ENCODE measurements at places on chromosomes 1 and 21. TPM values are rescaled to one million over a fixed set of nuclear protein-coding genes. Genes with fewer than 3 reads are reported as not detected.

GRCh38 chr1:32023351-32023750 lies 9.7 kb downstream of the KHDRBS1 start:
- no peaks in the 10 kb centered on the region for H3K27me3 ChIP-seq
- H3K27ac ChIP-seq, result no peak overlapping the region
- no peak overlapping the region for H3K4me3 ChIP-seq
- no peak for DNase-seq
- peaks cover 12% of the 10 kb centered on the region for H3K4me1 ChIP-seq

- H3K4me3 ChIP-seq, result no peak overlapping the region
- no peak for DNase-seq
- no peaks in the 10 kb centered on the region for H3K36me3 ChIP-seq
- H3K27ac ChIP-seq, result no peak overlapping the region
- H3K4me1 ChIP-seq, result peaks cover 15% of the 10 kb centered on the region
- H3K27me3 ChIP-seq, result no peaks in the 10 kb centered on the region
Measured at GRCh38 chr1:100321100-100321493, 31.2 kb upstream of the CDC14A start.

- H3K27me3 ChIP-seq, result no peaks in the 10 kb centered on the region
- peak within 1 kb of the TSS; percentile 95 for H3K27ac ChIP-seq
- peak within 1 kb of the TSS; percentile 85 for H3K4me3 ChIP-seq
- peak; percentile 88 for DNase-seq
- H3K4me1 ChIP-seq, result peaks cover 29% of the 10 kb centered on the region
Measured at GRCh38 chr1:93878889-93879586, at the start of gene DNTTIP2. TSS of gene DNTTIP2 (minus strand) at chr1:93879206. CDS start at chr1:93879148, 58 bp downstream.

GRCh38 chr1:100445565-100445964 lies 92.4 kb upstream of the GPR88 start:
- H3K27ac ChIP-seq, result no peak overlapping the region
- no peaks in the 10 kb centered on the region for H3K4me1 ChIP-seq
- no peak for DNase-seq

- H3K36me3 ChIP-seq, result no peaks in the 10 kb centered on the region
- DNase-seq, result no peak
- H3K4me1 ChIP-seq, result no peaks in the 10 kb centered on the region
- no peak overlapping the region for H3K4me3 ChIP-seq
Measured at GRCh38 chr1:248808876-248809275, 16.8 kb downstream of the SH3BP5L start.

GRCh38 chr1:51284487-51284954 lies 45.8 kb downstream of the TTC39A start:
- H3K36me3 ChIP-seq, result no peaks in the 10 kb centered on the region
- H3K27ac ChIP-seq, result no peak overlapping the region

DNA sequence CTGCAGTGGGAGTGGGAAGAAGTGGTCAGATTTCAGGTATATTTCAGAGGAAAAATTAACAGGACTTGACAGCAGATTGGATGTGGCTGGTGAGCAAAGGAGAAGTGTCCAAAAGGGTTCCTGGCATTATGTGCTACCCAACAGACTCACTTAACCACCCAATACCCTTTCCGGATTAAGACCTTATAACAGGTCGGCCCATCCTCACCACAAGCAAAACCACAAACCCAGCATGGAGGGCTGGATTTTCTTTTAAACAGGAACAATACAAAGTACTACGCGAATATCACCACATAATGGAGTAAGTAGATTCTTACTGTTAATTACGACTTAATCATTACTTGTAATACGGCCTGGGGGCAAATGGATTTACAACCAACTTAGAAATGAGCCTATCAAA lies 59.2 kb downstream of the WDR64 start:
- peaks cover 32% of the 10 kb centered on the region for H3K4me1 ChIP-seq
- H3K27ac ChIP-seq, result no peak overlapping the region
- H3K27me3 ChIP-seq, result no peaks in the 10 kb centered on the region
- no peak overlapping the region for H3K4me3 ChIP-seq
- no peaks in the 10 kb centered on the region for H3K36me3 ChIP-seq

The MAP1LC3C gene
- 1.2 TPM for total RNA-seq

The NBPF6 gene
- total RNA-seq, result 0.94 TPM

DNA sequence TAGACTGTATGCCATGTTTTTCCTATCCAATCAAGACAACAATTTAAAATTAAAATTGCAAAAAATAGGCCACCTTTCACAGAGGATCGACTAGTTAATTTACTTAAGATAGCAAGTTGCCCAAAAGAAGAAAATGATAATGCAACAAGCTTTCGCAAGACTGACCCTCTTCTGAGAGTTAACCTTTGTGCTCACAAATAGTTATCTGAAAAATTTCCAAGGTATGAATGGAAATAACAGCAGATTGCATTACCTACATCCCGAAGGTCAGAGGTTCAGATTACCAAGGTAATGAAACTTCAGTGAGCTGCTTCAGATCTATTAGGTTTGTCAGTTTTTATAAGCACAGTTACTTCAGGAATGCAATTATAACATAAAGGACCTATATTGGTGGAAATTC lies 298.0 kb downstream of the KCTD3 start:
- H3K27me3 ChIP-seq, result no peaks in the 10 kb centered on the region
- H3K4me3 ChIP-seq, result no peak overlapping the region
- no peak for DNase-seq
- no peaks in the 10 kb centered on the region for H3K36me3 ChIP-seq
- H3K4me1 ChIP-seq, result no peaks in the 10 kb centered on the region

DNA sequence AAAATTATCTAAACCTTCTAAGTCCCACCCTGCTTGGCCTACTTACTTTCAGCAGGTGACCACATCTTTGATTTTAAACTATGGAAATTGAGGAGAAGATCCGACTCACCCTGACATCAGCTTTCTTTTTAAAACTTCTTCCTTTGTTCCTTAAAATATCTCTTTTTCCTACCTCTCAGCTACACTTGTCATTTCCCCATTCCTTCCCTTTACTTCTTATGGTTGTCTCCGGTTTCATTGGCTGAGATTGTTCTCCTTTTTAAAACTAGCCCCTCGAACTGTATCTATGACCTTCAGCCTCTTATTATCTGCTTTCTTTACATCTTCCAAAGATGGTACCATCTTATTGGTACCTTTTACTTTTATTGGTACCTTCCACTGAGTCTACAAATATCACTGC lies 87.8 kb upstream of the NRIP1 start:
- H3K4me3 ChIP-seq, result no peak overlapping the region
- H3K27me3 ChIP-seq, result no peaks in the 10 kb centered on the region
- H3K36me3 ChIP-seq, result no peaks in the 10 kb centered on the region
- no peaks in the 10 kb centered on the region for H3K4me1 ChIP-seq
- DNase-seq, result no peak

GRCh38 chr1:174785510-174785909 lies 214.2 kb upstream of the CACYBP start:
- no peaks in the 10 kb centered on the region for H3K36me3 ChIP-seq
- H3K4me1 ChIP-seq, result peaks cover 27% of the 10 kb centered on the region
- H3K4me3 ChIP-seq, result no peak overlapping the region
- H3K27me3 ChIP-seq, result no peaks in the 10 kb centered on the region
- no peak for DNase-seq

GRCh38 chr21:46437511-46437910 lies 21.2 kb upstream of the DIP2A start:
- H3K4me3 ChIP-seq, result no peak overlapping the region
- no peak overlapping the region for H3K27ac ChIP-seq
- H3K36me3 ChIP-seq, result no peaks in the 10 kb centered on the region
- H3K27me3 ChIP-seq, result no peaks in the 10 kb centered on the region
- no peaks in the 10 kb centered on the region for H3K4me1 ChIP-seq
- no peak for DNase-seq

DNA sequence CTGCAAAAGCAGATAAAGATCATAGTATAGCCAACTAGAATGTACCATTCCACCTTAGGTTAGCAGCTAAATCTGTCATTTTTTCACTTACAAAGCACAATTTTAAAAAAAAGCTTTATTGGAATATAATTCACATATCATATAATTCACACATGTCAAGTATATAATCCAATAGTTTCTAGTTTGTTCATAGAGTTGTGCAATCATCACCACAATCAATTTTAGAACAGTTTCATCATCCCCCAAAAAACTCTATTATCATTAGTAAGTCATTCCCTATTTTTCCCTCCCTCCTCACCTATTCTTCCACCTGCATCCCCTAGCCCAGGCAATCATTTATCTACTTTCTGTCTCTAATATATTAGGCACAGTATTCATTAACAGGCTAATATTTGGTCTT lies 32.0 kb upstream of the INSL5 start:
- no peak for DNase-seq
- no peak overlapping the region for H3K4me3 ChIP-seq
- H3K36me3 ChIP-seq, result no peaks in the 10 kb centered on the region
- H3K4me1 ChIP-seq, result no peaks in the 10 kb centered on the region
- H3K27me3 ChIP-seq, result no peaks in the 10 kb centered on the region
- H3K27ac ChIP-seq, result no peak overlapping the region

DNA sequence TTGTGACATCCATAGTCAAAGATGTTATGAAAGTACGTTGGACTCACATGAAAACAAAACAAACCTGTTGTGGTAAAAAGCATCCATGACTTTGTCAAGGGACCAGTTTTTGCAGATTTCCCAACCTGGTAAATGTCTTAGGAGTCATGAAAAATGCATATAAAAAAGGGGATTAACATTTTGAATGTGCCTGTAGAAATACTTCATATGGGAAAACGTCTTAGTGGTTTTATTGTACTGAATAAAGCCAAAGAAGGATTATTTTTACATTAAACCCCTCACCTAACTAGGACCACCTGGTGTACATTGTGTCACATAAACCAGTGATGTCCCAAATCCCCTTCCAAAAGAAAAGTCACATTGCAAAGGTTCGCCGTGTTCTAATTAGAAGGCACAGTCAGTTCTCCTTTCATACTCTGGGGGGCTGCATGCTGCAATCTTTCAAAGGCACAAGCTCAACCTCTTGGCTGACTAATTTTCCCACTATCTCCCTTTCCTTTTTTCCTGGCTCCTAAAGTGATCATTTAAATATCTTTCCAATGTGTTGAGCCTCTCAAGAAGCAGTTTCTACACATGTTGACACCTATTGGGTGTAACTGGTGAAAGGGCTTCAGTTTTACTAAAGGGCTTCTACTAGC lies 119.8 kb upstream of the SPAG17 start:
- no peaks in the 10 kb centered on the region for H3K4me1 ChIP-seq
- H3K4me3 ChIP-seq, result no peak overlapping the region
- H3K27ac ChIP-seq, result no peak overlapping the region
- H3K36me3 ChIP-seq, result no peaks in the 10 kb centered on the region
- no peak for DNase-seq

- H3K27me3 ChIP-seq, result no peaks in the 10 kb centered on the region
- peaks cover 31% of the 10 kb centered on the region for H3K4me1 ChIP-seq
- peak overlapping the region; percentile 55 for H3K4me3 ChIP-seq
- no peak for DNase-seq
- H3K36me3 ChIP-seq, result no peaks in the 10 kb centered on the region
- H3K27ac ChIP-seq, result no peak overlapping the region
Measured at GRCh38 chr1:1137256-1138045, 21.6 kb upstream of the C1orf159 start.

GRCh38 chr1:150012611-150013010 lies 2.1 kb upstream of the OTUD7B start:
- peak overlapping the region; percentile 21 for H3K27ac ChIP-seq
- H3K4me3 ChIP-seq, result no peak overlapping the region
- H3K36me3 ChIP-seq, result no peaks in the 10 kb centered on the region
- DNase-seq, result no peak
- H3K27me3 ChIP-seq, result no peaks in the 10 kb centered on the region

The STIL gene
- 35.8 TPM for total RNA-seq

DNA sequence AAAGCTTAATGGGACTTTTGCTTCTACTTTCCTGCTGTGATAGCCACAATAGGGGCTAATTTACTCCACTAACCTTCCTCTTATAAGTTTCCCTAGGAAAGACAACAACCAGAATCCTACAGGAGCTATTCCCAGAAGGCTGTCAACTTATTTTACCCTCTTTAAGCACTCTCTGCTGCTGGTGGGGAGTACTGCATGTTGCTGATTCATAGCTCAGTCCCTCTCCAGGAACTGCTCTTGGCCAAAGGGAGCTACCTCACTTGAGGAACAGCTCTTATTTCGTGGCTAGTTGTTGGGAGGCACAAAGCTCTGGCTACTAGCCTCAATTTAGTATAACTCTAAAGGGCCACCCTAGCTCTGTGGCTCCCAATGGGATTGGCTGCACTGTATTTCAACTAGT lies 37.2 kb downstream of the ADSS2 start:
- H3K27me3 ChIP-seq, result no peaks in the 10 kb centered on the region
- H3K4me1 ChIP-seq, result no peaks in the 10 kb centered on the region
- peak; percentile 47 for DNase-seq
- no peak overlapping the region for H3K27ac ChIP-seq

GRCh38 chr1:162627662-162628296 lies 4.5 kb upstream of the DDR2 start:
- H3K4me1 ChIP-seq, result no peaks in the 10 kb centered on the region
- DNase-seq, result no peak
- no peaks in the 10 kb centered on the region for H3K36me3 ChIP-seq

DNA sequence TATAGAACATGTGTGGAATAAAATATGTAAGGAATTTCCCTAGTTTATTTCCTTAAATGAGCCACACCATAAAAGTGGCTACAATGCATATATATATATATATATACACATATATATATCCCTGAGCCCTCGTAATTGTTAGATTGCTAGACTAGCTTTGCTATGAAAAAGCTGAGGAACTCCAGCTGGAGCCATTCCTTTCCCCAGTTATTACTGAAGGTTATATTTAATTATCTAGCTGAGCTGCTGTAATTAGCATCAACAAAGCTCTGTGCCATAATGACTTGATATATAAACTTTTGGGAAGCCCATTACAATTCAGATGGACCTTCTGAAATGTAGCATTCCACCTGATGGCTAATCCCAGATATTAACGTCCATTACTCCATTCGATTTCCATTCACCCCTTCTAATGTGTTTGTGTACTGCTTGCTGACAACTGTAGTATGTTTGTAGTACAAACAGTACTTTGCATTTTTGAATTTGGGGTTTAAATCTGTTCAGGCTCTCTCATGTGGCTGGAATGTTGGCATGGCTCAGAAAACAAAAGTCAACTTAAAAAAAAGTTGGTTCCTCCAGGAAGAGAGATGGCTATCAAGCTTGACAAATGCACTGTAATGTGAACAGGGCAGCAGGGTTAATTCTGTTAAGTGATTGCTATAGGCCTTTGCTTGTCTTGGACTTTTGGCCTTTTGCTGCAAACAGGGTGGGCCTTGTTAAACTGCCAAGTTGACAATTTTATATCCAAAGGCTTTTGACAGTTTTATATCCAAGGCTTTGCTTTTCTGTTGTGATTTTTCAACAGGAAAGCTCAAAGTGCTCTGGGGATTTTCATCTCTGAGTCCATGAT lies 170.0 kb downstream of the LTN1 start:
- H3K4me3 ChIP-seq, result no peak overlapping the region
- no peaks in the 10 kb centered on the region for H3K4me1 ChIP-seq
- no peak overlapping the region for H3K27ac ChIP-seq
- no peaks in the 10 kb centered on the region for H3K36me3 ChIP-seq
- DNase-seq, result peak; percentile 45
- no peaks in the 10 kb centered on the region for H3K27me3 ChIP-seq

The ELOA gene
- 26.2 TPM for total RNA-seq

- H3K27ac ChIP-seq, result no peak overlapping the region
- H3K27me3 ChIP-seq, result no peaks in the 10 kb centered on the region
- no peak for DNase-seq
- H3K36me3 ChIP-seq, result 0 out of 2 replicates have a peak, but pooled peaks cover 9% of the 10 kb centered on the region
- no peaks in the 10 kb centered on the region for H3K4me1 ChIP-seq
Measured at GRCh38 chr1:117046781-117047180, 13.3 kb upstream of the TTF2 start.

The LHX8 gene
- total RNA-seq, result not detected

GRCh38 chr1:13699510-13699909 lies 478 bp upstream of the PRDM2 start:
- H3K36me3 ChIP-seq, result no peaks in the 10 kb centered on the region
- H3K4me3 ChIP-seq, result no peak overlapping the region
- DNase-seq, result no peak
- no peak overlapping the region for H3K27ac ChIP-seq
- H3K27me3 ChIP-seq, result peaks cover 25% of the 10 kb centered on the region

Measured in PC-9 (cell line).